Ovary (tissue), 10 donors: ENCODE measurements at places on chromosomes 7 and 10.

DNA sequence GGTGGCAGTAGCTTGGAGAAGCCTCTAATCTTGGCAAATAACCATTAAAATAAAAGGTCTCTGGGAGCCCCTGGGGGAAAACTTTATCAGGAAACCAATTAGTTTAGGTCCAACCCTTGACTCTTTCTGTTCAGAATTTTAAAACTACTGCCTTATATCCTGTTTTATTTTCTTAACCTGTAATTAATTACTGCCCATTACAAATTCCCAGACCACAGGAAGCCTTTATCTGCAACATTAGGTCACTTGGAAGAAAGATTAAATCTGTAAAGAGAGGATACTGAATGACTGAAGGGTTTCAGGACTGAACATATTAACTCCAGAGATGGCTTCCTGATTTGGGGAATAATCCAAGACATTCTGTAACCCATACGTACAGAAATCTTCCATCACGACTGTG is 320.5 kb upstream of the SORCS1 start:
- no peak for DNase-seq

GRCh38 chr10:12707461-12708185 is 293.9 kb downstream of the CCDC3 start:
- peak; percentile 59 for DNase-seq

- DNase-seq: no peak
These were observed 14.3 kb downstream of the GHRHR start for GRCh38 chr7:30977896-30978564.

DNA sequence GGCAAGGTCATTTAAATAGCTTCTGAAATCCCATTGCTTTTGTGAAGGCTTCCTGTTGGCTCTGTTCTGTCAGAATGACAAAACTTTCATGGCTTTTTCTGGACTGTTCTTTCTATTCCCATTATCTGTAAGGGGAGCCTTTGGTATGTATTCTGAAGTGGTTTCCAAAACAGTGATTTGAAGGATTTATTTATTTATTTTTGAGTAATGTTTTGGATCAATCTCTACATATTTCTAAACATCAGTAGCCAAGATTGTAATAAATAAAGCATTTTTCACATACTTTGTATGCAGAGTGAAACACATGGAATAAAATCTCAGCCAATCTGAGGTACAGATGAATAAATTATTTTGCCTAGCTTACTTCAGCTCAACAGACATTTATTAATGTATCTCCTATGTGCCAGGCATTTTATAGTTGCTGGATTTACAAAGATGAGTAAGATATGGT is 121.1 kb downstream of the BBS9 start:
- no peak for DNase-seq

DNA sequence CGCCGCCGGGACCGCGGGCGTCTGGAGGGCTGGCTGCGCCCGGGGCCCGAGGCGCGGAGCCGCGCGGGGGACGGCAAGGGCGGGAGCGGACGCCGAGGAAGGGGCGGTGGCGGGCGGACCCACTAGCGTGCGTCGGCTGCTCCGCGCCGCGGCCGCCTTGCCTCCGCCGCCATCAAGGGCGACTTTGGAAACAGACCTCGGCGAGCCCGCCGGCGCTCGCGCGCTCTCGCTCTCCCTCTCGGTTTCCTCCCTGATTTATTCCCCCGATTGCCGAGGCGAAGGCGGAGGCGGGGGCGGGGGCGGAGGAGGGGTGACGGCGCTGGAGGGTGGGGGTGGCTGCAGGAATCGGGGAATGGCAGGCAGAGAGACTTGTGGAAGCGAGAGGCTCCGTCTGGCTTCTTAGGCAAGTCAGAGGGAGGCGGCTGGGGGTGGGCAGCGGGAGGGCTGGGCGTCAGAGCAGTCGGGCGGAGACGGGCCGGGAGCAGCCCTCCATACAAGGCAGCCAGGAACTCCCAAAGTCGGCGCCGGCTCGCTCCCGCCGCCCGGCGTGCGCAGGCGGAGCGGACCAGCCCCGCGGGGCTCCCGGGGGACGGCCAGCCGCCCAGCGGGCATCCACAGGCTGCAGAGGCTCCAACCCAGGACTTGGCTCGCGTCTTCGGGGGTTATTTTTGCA is at the start of gene CACNA2D1:
TSS of gene CACNA2D1 (minus strand) at position 231 of the 673 bp plus-strand sequence.
- DNase-seq: peak; percentile 85

DNA sequence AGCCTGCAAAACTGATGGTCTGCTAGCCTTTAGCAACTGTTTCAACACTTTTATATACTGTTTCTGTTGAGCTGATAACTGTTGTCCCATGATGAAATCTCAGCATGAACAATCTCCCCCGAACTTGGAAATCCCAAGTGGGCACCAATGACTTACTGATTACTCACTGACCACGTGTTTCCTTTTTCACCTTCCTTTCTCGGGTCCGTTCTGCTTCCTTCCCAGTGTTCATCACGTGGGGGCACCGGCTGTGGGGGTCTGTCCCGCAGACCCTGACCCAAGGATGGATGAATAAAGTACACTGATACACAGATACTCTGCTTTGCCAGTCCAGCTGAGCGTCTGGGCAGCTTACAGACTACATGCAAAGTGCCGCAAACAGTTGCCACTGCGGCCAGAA is 39.0 kb upstream of the RASGEF1A start:
- no peak for DNase-seq

DNA sequence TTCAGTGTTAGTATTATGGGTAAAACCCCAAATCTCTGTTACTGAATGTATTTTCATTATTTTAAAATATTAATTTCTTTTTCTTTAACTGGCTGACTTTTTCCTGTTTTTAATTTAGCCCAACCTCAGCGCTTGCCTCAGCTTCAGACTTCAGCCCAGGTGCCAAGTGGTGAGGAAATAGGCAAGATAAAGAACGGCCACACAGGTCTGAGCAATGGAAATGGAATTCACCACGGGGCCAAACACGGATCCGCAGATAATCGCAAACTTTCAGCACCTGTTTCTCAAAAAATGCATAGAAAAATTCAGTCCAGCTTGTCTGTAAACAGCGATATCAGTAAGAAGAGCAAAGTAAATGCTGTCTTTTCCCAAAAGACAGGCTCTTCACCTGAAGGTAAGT is 57.5 kb downstream of the MDFIC start:
- DNase-seq: no peak

DNA sequence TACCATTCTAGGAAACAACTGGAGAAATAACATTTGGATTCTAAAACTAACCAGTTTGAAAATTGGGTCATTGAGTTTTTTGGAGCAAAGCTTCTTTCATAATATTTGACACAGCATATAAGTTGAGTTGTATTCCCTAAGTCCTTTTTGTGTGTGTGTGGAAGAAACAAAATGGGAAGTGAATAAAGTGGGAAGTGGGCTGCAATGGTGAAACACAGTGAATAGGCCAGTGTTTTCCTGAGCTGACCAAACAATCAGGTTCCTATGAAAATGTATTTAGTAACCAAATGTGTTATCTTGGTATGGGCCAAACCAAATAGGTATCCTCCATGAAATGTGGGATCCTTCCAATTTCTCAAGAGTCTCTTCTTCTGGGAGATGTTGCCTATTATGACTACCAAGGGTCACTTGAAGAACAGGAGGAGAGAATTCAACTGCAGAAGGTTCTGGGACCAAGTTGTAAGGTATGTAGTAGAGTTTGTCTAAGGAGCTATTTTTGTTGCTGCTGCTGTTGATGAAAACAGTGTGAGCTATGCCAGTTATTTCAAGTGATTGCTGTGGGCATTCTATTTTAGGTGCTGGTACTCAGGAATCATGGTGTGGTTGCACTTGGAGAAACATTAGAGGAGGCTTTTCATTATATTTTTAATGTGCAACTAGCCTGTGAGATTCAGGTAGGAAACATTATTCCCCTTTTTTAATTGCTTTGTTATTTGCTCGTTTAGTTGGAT is 88.3 kb upstream of the MXI1 start:
- DNase-seq: no peak
